ENCODE measurements at places on chromosomes 5 and 9.
A peak's percentile ranks its signal among the peaks of the same experiment; 100 is the strongest.

- no peak for DNase-seq
Observed at GRCh38 chr9:92725266-92725545, 39.4 kb downstream of the BICD2 start.

DNA sequence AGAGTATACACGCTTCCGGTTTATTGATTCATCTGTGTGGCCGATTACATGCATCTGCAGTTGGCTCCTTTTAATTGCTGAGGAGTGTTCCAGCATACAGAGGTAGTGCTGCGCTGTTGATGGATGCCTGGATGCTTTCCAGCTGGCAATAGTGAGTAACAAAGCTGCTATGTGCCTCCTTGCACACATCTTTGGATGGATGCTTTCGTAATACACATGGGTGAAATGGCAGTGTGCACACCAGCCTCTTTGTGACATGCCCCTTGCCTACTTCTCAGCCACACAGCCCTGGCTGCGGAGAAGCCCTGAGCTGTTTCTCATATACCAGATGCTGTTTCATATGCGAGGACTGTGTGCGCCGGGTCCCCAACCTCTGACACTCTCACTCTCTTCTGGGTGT lies 151.0 kb downstream of the GADD45G start:
- no peak for DNase-seq

DNA sequence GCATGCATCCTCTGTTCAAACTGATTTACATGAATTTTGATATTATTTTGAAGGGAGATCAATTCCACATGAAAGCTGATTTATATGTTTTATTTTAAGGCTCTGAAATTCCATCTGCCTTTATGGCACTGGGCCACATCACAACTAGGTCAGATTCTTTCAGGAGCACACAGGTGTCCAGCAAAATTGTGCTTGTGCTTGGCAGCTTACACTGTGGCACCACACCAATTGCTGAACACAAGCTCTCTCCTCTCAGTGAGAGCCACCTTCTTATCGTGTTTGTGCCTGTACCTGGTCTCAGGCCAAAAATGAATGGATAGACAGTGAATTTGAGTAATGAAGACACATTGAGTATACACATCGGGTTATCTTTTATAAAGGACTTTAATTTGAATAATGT lies 200.4 kb downstream of the CDH10 start:
- no peak for DNase-seq

- DNase-seq = no peak
Observed at GRCh38 chr5:170315154-170315553, 17.6 kb upstream of the LCP2 start.

DNA sequence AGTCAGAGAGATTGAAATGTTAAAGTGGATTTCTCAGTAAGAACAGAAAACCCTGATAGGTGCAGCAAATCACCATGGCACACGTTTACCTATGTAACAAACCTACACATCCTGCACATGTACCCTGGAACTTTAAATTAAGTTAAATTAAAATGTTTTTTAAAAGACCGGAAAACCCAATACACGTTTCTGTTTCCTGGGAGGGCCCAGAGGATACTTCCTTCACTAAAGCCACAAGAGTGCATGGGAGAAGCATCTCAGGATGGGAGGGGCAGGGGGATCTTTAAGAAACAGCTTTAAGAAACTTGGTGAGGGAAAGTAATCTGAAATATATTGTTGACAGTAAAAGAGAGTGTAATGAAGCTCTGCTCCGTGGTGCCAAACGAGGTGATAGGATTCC lies 164.7 kb upstream of the PTGER4 start:
- DNase-seq = no peak

DNA sequence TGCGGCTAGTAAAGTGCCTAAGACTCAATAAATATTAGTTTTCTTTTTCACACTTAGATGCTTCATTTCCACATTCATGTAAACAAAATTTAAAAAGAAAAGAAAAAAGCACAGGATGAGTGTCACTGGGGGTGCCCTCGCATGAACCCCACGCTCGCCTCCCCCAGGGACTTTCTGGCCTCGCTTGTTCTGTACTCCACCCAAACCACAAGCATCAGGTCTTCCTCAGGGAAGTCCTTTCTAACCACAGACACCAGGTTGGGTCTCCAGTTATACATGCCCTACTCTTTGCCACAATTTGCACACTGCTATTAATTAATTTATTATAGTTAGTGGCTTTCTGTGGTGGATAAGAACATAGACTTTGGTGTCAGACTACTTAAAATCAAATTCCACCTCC lies 92.4 kb downstream of the RORB start:
- no peak for DNase-seq

DNA sequence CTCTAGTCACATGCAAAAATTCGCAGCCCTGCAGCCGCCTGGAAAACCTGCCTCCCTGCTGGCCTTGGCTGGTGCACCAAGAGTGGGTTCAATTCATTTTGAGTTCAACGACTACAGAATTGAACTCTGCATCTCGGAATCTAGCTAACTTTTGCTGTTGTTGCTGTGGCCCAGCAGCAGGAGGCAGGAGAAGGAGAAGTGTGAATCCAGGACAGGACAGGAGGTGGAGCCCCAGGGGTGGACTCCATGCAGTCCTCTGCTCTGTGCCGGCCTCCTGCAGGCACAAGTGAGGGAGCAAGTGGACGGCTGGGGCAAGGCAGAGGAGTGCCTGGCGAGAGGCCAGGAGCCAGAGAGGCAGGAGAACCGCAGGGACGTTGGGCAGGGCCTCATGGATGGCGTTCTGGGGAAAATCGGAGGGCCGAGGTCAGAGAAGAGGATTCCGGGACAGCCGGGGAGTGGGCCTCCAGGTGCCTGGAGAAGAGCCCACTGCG lies 214.2 kb downstream of the FANCC start:
- DNase-seq = no peak

- no peak for DNase-seq
Observed at GRCh38 chr5:1270933-1271914, 23.6 kb downstream of the TERT start.

- DNase-seq = no peak
Observed at GRCh38 chr9:81632599-81632998, 56.7 kb downstream of the TLE1 start.

DNA sequence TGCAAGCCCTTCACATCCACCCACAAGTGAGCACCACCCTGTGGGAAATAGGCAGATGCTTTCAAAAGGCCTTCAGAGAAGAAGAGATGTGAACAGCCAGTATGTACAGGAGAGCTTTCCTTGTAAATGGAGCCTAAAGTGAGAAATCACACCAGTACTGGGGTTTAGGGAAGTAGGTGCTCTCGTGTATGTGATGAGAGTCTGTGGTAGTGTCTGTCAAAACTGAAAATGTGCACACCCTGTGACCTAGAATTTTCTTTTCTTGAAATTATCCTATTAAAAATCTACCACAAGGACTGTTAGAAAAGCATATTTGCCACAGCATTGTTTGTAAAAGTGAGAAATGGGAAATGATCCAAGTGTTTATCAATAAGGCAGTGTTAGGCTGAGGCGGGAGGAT lies 16.6 kb downstream of the OTULINL start:
- no peak for DNase-seq

GRCh38 chr5:74885170-74885569 lies 19.0 kb upstream of the FAM169A start:
- no peak for DNase-seq

- DNase-seq = no peak
Observed at GRCh38 chr5:154044581-154044980, 5.8 kb downstream of the MFAP3 start.

GRCh38 chr5:171750311-171750788 lies 35.3 kb upstream of the SMIM23 start:
- no peak for DNase-seq

- DNase-seq = no peak
Observed at GRCh38 chr5:159504857-159505304, 174.6 kb upstream of the IL12B start.

GRCh38 chr5:84327591-84327990 lies 57.1 kb downstream of the EDIL3 start:
- no peak for DNase-seq

DNA sequence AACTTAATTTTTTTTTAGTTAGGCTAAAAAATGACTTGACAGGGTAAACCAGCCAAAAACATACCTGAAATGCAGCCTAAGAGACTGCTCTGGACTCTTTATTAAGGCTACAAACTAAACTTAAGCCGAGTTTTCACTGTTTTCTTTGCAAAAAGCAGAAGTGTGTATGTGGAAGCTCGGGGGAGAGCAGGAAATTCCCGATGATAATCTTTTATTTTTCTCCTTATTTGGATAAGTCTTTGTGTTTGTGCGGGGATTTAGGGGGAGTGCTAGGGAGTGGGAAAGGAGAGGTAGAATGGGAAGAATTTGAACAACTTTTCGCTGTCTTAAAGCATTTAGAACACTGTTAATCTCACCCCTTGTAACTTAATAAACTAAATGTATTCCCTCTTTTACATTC lies 30.7 kb upstream of the GPR21 start:
- peak; percentile 25 for DNase-seq

DNA sequence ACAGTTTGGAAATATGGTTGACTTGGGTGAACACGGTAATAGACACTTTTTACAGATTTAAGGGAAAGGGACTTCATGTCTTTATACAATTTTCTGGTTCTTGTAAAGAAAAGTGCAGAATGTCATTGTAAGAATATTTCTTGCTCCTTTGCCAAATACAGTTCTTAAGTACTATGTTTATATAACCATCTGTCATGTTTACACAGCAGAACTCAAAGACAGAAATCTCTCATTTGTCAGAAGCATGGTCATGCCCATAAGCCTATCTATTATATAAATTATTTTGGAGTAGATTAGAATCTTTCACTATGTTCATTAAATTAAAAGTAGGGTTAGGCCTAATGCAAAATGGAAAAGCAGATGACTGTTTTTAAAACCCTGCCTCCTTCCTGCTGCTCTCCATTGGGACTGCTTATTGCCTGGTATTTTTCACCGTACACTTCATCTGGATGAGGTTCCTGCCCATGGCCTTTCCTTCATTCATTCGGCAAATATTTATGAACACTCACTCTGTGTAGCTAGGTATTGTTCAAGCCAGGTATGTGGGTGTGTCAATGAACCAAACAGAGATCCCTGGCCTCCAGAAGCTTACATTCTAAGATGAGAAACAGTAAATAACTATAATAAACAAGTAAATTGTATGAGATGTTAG lies 558.1 kb downstream of the NR2F1-AS1 start:
- no peak for DNase-seq

DNA sequence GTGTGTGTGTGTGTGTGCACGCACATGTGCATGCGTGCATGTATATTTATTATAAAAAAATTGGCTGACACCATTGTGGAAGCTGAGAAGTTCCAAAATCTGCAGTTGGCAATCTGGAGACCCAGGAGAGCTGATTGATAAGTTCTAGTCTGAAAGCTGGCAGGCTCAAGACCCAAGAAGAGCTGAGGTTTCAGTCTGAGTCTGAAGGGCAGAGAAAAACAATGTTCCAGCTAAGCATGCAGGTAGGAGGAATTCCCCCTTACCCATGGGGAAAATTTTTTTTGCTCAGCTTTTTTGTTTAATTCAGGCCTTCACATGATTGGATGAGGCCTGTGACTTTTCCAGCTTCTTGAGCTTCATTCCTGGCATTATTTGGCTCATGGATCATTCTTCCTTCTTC lies 31.2 kb upstream of the ACTBL2 start:
- DNase-seq = no peak

DNA sequence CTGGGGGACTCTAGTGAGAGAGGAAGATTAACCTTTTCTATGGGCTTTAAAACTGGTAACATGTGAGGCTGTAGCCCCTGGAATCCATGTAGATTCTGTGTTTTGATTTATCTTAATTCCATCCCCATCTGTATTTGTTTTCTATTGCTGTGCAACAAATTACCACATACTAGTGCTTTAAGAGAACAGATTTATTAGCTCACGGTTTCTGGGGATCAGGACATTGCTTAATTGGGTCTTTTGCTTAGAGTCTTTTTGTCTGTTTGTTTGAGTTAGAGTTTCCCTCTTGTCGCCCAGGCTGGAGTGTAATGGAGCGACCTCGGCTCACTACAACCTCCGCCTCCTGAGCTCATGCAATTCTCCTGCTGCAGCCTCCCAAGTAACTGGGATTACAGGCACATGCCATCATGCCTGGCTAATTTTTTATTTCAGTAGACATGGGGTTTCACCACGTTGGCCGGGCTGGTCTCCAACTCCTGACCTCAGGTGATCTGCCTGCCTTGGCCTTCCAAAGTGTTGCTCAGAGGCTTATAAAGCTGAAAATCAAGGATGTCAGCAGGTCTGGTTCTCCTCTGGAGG lies 29.9 kb upstream of the GNA14 start:
- no peak for DNase-seq

- DNase-seq = no peak
Observed at GRCh38 chr5:24621792-24622191, 23.0 kb downstream of the CDH10 start.

- DNase-seq = no peak
Observed at GRCh38 chr5:54611290-54611951, 93.9 kb downstream of the SNX18 start.

DNA sequence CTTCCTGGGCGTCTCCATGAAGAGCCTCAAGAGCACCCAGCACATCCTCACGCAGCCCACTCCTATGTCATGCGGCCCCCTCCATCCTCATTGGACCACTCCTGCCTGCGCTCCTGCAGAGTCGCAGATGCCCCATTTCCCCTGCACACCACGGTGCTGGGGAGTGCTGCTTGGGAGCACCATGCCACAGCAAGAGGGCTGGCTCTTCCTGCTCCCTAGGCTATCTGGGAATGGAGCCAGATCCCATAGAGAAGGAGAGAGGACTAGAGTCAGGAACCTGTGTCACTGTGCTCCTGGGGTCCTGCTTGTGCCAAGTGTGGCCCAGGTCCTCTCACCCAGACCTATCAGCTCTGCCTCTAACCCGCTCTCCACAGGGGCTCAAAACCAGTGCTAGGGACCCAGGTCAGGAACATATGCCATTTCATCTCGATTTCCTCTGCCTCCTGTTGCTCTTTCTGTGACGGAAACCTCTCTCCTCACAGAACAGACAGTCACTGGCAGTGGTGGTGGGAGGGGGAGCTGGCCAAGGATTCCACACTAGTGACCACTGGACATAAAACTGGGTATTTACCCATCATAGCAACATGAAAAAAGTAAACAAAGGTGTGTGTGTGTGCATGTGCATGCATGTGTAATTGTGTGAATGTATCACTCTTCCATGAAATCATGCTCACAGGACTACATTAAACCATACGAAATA lies 178.4 kb downstream of the TTLL11 start:
- DNase-seq = no peak

GRCh38 chr5:109614981-109615380 lies 74.7 kb upstream of the MAN2A1 start:
- no peak for DNase-seq

DNA sequence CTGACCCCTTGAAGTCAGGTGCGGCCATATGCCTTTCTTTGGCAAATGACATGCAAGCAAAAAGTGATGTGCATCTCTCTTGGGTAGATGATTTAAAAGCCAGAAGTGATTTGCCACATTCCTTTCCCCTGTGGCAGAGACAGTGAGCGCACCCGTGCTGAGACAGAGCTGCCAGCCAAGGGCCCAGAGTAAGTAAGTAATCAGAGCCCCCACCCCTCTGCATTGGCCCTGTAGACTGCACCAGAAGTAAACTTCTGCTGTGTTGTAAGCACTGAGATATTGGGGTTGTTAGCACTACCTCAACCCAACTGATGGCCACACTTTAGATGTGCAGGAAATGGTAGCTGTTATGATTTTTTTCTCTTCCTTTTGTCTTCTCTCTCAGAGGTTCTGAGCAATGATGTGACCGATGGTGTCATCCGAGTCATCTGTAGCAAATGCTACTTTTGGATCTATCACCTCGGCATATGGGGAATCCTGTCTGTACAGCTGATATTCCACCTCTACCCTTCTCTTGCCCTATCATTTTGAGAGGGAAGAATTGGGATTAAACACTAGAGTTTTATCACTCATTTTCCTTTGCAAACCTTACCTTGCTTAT lies 58.0 kb downstream of the DOCK2 start:
- no peak for DNase-seq

GRCh38 chr5:131846536-131846935 lies 49.7 kb upstream of the FNIP1 start:
- DNase-seq = no peak
